ENCODE measurements at places on chromosomes 7 and 10.
A peak's percentile ranks its signal among the peaks of the same experiment; 100 is the strongest.

DNA sequence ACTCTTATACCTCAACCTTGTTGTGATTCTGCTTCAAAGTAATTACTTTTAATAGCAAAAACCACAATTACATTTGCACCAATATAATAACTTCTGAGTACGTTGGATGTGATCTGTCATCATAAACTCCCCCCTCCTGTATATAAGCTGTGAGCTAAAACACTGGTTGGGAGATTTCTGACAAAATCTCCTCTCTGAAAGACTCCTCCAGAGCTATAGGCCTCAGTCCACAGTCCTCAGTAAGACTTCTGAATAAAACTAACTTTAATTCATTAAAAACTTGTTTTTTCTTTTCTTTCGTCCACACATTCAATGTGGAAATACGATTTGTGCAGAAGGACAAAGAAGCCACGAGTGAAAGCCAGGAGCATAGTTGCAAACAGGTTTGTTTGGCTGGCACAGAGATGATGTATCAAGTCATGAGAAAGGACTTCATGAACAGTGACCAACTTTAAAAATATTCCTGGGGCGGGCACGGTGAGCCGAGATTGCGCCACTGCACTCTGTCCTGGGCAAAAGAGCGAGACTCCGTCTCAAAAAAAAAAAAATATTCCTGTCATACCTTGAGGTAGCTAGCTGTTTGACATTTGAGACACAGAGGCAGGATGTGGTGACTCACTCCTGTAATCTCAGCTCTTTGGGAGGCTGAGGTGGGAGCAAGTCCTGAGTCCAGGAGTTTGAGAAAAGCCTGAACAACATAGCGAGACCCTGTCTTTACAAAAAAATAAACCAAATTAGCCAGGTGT lies 91.1 kb upstream of the ARHGAP21 start:
- DNase-seq: no peak

DNA sequence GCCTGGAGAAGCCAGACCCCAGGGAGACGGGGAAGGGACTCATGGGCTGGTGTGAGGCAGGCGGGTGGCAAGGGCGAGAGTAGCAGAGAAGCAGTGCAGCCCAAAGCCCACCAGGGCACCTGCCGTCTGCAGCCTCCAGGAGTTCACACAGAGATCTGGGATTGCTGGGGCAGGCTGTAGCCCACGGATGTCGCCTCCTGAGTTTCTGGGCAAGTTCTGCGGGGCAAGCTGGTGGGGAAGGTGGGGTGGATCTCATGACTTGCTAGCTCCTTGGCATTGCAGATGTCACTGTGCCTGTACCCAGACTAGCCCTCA lies 6.0 kb downstream of the ADCK2 start:
- DNase-seq: no peak

- no peak for DNase-seq
Measured at GRCh38 chr10:42783181-42783549, 570 bp downstream of the BMS1 start.

GRCh38 chr7:112228632-112229031 lies 22.1 kb downstream of the ZNF277 start:
- no peak for DNase-seq

DNA sequence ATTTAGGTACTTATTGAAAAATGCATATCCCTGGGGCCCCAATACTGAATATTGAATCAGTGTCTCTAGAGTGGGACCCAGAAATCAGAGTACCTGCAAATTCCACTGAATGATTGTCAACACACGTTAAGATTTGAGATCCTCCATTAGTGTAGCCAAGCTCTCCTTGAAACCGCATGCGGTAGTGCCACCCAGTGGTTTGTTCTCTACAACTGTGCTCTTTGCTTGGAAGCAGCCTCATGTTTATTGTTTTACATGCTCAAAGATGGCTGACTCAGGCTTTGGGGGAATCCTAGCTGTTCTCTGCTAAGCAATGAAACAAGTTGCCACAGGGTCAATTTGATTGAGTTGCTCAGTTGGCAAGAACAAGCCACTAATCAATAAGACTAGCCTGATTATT lies 340.2 kb upstream of the CELF2 start:
- DNase-seq: no peak

DNA sequence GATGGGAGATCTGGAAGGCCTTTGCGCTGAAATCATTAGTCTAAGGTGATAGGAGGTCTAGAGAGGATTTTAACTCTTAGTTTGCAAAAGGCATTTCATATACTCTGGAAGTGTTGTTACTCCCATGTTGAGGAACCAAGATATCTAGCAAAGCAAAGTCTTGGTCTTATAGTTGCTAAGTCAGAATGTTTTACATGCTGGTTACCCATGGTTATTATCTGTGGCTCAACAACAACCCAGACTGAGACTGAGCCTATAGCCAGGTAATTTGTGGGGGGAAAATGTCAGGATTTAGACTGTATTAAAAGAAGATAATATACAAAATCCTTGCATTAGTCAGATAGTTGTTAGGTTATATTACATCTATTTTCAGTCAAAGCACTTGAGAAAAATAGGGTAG lies 50.9 kb downstream of the LSMEM1 start:
- DNase-seq: no peak

DNA sequence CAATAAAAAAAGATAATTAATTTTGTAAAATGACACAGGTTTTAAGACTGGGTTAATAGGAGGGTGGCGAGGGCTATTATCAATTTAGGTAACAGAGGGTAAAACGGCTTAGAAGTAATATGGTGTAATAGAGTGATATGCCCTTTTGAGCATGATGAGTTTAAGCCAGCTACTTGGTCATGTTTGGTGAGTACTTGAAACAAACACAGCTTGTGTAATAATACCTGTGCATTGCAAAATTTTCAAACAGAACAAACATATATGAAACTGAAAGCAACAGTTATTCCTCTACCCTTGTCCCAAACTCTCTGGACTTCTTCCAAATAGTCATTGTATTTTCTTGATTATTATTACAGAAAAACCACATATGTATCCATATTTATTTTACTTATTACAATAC lies 241.7 kb downstream of the MAGI2 start:
- no peak for DNase-seq

GRCh38 chr10:95963991-95964389 lies 56.2 kb downstream of the CC2D2B start:
- no peak for DNase-seq

- DNase-seq: peak; percentile 38
Measured at GRCh38 chr10:99426689-99427088, 3.7 kb downstream of the GOT1 start.

DNA sequence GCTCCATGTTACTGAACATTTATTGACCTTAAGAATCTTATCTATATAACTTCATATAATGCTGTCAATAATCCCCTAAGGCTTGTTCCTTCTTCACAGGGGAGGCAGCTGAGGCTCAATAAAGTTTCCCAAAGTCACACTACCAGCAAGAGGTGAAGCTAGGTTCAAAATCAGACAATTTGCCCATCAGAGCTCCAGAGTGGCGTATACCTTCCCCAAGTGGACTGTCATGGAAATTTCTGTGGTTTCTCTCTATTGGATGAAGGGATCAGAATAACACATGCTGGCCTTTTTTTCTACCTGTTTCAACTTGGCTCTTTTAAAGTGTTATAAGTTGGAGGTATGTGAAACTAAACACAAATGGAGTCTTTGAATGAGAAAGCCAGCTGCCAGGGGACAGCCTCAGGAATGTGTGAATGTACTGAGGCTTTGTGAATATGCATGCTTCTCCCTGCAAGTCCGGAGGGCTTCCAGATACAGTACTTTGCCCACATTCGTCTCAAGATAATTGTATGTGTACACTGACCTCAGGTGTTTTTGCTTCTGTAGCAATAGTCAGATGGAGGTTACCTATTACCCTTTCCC lies 656.3 kb upstream of the CELF2 start:
- DNase-seq: no peak

Data from kidney (tissue), 22 donors.